ENCODE measurements at places on chromosomes 13 and 19. TPM values are rescaled to one million over a fixed set of nuclear protein-coding genes. Genes with fewer than 3 reads are reported as not detected.

DNA sequence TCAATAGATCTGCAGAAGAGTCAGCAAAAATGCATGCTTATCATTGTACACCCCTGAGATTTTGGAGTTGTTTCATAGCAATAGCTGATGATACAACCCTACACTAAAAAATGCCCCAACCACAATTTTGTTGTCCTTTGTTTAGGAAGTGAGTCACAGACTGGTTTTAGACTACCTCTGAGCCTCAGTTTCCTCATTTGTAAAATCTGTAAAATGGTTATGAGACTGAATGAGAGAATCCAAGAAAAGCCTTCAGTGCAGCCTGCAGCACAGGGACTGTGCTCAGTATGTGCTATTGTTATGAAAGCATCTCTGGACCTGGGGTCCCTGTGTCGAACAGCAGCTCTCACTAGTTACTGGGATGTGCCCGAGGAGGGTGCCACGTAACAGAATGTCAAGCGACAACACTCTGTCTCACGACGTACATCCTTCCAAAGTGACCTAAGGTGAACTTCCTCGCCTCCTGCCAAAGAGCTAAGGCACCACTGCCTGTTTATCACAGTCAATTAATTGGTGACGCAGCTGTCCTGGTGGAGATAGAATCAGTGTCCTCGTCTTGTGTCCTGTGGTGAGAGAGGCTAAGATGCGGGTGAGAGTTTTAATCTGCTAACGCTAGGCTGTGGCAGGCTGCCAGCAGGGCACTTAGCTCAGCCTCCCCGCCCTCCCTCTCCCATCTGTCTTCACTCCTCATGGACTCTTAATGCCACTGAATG lies 18.1 kb downstream of the DHRS12 start:
- DNase-seq, result no peak

GRCh38 chr13:113474179-113474578 lies 16.3 kb downstream of the DCUN1D2 start:
- DNase-seq, result no peak

DNA sequence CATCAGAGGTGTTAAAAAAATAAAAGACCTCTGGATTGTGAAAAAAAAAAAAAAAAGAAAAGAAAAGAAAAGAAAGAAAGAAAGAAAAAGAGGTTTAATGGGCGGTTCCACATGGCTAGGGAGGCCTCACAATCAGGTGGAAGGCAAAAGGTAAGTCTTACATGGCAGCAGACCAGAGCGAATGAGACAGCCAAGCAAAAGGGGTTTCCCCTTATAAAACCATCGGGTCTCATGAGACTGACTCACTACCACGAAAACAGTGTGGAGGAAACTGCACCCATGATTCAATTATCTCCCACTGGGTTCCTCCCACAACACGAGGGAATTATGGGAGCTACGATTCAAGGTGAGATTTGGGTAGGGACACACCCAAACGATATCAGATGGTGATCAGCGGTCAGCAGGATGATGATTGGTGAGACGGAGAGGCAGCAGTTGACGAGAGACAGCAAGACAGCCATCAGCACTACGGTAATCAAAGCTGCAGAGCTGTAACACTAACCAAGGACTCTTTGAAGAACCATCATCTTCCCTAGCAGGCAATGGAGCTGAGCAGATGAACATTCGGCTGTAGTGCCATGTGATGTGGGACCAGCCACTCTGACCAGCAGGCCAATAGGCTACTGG lies 3.9 kb upstream of the CD209 start:
- DNase-seq, result peak; percentile 17

GRCh38 chr19:56091751-56092546 lies 29.1 kb downstream of the ZNF787 start:
- DNase-seq, result no peak

DNA sequence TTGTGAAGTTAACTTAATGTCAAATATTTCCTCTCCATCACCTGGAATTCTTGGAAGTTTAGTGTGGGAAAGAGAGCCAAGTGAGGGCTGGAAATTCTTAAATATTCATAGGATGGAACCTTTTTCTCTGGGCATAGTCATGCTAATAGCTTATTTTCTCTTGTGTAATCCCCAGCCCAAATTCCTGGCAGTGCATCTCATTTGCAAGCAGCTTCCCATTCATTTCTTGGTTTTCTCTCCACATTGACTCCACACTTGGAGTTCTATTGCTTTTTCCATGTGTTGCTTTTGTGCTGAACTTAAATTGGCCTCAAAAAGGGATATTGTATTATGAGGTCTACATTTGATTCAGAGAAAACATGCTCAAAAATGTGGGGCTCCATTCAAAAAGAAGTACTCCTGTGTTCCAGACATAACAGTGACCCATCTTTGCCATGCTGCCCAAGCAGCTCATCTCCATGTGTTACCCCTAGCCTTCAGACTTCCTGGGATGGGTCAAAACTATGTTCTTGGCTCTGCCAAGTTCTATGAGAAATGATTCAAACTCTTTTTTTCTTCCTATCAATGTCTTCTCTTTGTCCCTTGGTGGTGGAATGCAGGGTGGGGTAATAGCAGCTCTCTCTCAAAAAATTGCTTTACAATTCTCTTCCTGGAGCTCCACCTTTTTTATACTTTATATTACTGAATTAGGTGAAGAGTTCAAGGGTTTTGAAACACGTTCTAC lies 2471.5 kb downstream of the PCDH9 start:
- DNase-seq, result no peak

- peak; percentile 85 for DNase-seq
Measured at GRCh38 chr13:34340534-34340933, 522.6 kb downstream of the RFC3 start.

GRCh38 chr19:13430790-13431582 lies 75.3 kb downstream of the CACNA1A start:
- DNase-seq, result peak; percentile 83

GRCh38 chr19:11338121-11338520 lies 1.3 kb downstream of the RAB3D start:
- DNase-seq, result no peak

DNA sequence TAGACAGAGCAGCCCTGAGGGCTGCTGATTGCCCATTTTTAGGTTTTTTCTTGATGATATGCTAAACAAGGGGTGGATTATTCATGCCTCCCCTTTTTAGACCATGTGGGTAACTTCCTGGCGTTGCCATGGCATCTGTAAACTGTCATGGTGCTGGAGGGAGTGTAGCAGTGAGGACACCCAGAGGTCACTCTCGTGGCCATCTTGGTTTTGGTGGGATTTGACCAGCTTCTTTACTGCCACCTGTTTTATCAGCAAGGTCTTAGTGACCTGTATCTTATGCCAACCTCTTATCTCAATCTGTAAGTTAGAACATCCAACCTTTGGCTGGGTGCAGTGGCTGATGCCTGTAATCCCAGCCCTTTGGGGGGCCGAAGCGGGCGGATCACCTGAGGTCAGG lies 148.0 kb downstream of the PTPRS start:
- no peak for DNase-seq

DNA sequence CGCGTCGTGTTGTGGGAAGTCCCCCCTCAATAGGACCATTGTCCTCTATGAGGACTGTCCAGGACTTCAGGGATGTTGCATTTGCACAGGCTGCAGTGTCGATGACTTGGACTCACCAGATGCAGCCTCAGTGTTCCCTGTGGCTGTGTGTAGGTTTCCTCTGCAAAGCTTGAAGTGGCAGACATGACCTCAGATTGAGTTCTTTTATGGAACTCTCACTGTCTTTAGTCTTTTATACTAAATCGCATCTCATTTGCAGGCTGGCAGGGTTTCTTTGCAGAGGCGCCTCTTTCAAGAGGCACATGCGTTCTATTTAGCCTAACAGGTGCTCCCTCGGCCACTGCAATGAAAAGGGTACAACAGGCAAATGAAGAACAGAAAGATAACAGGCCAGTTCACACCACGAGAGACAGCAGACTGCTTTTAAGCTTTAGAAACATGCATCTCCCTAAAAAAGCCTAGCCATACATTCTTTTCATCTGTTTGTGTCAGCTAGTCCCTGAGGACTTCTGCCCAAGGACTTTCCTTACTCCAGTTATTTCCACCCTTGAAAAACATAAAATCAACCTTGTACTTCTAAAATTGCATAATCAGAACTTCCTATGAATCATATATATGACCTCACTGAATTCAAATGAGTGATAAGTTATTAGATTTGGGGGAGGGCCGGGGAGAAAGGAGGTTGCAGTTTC lies 118.4 kb downstream of the RAB20 start:
- DNase-seq, result peak; percentile 47

GRCh38 chr13:27004326-27004725 lies 167.3 kb downstream of the USP12 start:
- DNase-seq, result no peak

DNA sequence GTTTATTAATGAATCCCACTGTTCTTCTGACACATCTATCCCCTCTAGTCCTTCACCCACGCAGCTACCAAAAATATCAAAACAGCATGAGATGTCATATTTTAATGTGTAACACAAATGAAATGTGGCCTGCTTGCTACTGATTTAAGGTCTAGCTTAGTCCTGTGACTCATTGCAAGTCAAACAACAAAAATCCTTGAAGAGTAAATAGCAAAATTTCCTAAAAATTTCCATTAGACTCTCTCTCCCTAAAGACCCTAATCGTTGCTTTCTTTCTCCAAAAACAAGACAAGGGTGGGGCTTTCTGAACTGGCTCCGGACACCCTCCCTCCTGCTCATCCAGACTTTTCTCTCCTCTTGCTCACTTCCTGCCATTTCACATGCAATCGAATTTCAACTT lies 99.9 kb upstream of the IPO5 start:
- DNase-seq, result peak; percentile 59

The LIN37 gene
- 8.2 TPM for total RNA-seq

The ZNF763 gene
- total RNA-seq, result 0.33 TPM

The ASF1B gene
- 84.7 TPM for total RNA-seq

The ZNF534 gene
- total RNA-seq, result not detected

The THSD1 gene
- total RNA-seq, result 1.0 TPM

The ZNF575 gene
- not detected for total RNA-seq

The TTC9B gene
- total RNA-seq, result 0.17 TPM

All from PC-3 (cell line).